ENCODE measurements at places on chromosomes 1 and 21.

DNA sequence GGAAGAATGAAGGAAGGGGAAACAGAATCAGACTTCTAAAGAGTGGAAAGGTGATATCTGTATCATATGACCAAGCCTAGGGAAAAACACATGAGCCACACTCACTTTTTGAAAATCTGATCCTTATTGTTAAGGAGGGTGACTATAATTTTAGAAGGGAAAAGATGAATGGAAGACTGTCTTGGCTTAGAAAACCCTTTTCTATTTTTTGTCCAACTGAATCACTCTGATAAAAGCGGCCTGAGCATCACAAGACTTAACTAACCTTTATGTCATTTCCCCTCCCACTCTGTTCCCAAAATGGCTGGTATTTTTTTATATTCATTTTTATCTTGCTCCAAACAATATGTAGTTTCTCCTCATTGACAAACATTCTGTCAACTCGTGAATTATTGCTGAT, 169.8 kb downstream of the C1orf21 start:
- DNase-seq, result no peak

DNA sequence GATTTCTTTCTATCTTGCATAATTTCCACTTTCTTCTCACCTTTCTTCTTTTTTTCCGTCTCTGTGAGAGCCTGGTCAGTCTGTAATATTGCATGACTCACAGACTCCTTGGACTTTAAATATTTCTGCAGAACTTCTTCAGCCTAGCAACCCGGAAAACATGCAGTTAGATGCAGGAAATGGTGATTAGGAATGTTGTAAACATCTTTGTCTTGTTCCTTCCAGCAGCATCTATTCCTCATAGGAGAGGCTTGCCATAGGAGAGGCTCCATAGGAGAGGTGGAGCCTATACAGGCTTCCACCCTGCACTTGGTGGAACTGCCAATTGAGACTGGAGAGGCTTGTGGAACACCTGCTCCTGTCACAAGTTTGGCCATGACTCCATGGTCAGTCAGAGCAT, 10.0 kb downstream of the GBP5 start:
- DNase-seq, result no peak

GRCh38 chr1:179448437-179449149, 82.8 kb downstream of the AXDND1 start:
- DNase-seq, result no peak

DNA sequence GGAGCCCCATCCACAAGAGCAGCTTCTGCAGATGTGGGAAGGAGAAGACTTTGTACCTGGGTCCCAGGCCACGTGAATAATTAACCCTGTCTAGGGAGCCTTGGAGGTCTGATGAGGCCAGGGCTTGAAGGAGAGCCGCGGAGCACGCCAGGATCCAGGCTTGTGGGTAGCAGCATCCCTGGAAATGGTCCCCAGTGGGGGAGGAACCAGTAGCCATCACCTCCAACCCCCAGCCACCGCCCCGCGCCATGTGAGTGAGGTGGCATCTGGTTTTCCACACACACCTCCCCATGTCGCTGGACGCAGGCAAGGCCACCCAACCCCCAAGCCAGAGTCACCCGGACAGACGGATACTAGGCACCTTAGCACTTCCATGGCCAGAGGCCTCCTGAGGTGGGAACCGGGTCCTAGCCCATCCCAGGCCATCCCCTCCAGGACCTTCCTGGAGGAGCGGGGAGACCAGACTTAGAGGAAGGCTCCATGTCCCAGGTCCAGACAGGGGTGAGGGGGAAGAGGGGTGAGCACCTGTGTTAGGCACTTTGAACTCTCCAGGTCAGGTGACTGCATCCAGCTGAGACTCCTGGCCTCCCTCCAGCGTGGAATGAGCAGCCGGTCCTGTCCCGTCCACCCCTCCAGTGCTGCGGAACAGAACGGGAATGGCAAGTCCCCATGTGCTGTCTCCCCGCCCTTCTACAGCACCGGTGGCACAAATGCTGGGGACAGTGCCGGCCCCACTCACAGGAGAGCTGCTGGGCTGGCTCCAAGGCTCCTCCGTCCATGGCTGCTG, 53.2 kb downstream of the RIPK4 start:
- no peak for DNase-seq

- DNase-seq, result no peak
Measured at GRCh38 chr1:26829184-26829911, 2.9 kb downstream of the ZDHHC18 start.

DNA sequence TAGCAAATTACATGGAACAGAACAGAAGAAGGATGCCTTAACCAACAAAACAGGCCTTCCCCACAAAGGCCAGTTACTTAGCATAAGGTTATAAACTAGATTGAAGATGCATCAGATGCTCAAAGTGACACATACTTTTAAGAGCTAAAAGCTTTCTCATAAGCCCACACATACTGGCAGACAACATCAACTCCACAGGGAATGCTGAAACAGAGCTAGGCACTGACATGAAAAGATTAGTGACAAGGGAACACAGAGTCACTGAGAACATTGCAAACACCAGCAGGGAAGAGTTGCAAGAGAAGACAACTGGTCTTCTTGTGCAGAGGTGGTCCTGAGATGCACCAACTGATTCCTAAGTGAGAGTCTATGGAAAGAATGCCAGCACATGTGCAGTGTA, 6.9 kb downstream of the TTC13 start:
- no peak for DNase-seq

GRCh38 chr1:93629101-93630059, 52.3 kb downstream of the BCAR3 start:
- DNase-seq, result no peak

- no peak for DNase-seq
Measured at GRCh38 chr1:200550367-200550766, 70.2 kb downstream of the KIF14 start.
